ENCODE measurements at places on chromosomes 12 and 14. TPM values are rescaled to one million over a fixed set of nuclear protein-coding genes. Genes with fewer than 3 reads are reported as not detected.

ASPG gene
- total RNA-seq, result not detected

REC8 gene
- 48.7 TPM for total RNA-seq

ATG101 gene
- 28.5 TPM for total RNA-seq

POTEM gene
- total RNA-seq, result not detected

ANKRD9 gene
- total RNA-seq, result 15.8 TPM

OLR1 gene
- total RNA-seq, result not detected

CBLN3 gene
- 6.5 TPM for total RNA-seq

IAPP gene
- total RNA-seq, result not detected

VRK1 gene
- total RNA-seq, result 63.1 TPM

- DNase-seq, result no peak
These were observed 155.7 kb upstream of the C14orf180 start for GRCh38 chr14:104423701-104424405.

GRCh38 chr12:69059465-69060457 lies 126.8 kb upstream of the CPM start:
- no peak for DNase-seq

DNA sequence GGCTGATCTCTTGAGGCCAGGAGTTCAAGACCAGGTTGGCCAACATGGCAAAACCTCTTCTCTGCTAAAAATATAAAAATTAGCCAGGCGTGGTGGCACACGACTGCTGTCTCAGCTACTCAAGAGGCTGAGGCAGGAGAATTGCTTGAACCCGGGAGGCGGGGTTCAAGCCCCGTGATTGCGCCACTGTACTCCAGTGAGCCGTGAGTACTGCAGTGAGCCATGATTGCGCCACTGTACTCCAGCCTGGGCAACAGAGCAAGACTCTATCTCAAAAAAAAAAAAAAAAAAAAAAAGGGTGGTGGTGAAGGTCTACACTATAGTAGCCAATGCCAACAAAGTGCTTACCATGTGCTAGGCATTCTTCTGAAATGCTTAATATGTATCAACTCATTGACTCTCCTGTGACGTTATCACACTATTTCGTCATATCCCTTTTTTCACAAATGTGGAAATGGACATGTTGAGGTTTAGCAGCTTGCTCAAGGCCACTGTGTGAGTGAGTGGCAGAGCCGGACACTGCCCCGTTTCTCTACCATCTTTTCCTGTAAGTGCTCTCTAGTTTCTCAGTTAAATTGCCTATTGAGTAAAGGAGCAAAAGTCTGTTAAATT lies 59.6 kb downstream of the GNS start:
- DNase-seq, result no peak

GRCh38 chr12:95147866-95148265 lies 69.4 kb downstream of the FGD6 start:
- DNase-seq, result no peak

DNA sequence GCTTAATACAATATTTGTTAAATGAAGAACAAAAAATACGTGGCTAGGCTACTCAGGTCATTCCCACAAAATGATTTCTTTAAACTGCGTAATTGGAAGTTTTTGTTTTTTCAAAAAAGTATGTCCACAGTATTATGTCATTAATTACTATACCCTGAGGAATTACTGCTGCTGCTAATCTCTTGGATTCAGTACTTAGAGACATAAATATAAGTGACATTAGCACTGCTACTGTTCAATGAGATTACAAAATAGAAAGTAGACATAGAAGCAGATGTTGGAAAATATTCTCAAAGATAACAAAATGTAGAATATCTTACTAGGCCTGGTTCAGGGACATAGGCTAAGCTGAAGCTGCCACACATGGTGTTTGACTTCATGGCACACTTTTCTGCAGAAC lies 36.3 kb downstream of the HMGA2 start:
- no peak for DNase-seq

- no peak for DNase-seq
These were observed 11.7 kb downstream of the ITGA5 start for GRCh38 chr12:54407183-54407905.

- DNase-seq, result no peak
These were observed 59.8 kb downstream of the ACTN1 start for GRCh38 chr14:68919129-68919927.

GRCh38 chr12:58030566-58031279 lies 89.4 kb downstream of the ATP23 start:
- no peak for DNase-seq

DNA sequence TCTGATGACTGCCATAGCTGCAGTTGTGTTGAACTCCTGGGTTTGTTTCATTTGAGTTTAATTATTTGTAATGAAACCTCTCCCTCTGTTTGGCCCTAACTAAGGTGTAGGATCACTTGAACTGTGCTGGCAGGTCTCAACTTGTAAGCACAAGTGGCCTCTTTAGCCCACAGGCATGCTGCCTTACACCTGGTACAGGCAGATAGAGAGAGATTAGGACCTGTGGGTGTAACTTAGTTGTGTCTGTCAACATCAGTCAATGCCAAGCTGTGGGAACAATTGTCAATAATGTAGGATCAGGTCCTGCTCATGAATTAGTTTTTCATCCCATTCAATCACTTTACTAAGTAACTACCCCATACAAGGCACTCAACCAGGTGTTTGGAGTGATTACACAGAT lies 263.0 kb upstream of the G2E3 start:
- DNase-seq, result no peak

All from activated naive CD4-positive, alpha-beta T cell treated with anti-CD3 and anti-CD28 coated beads, Interleukin-2, amount 50 U/mL, for 72 hours (primary cell).